ENCODE measurements at places on chromosomes 16 and 17.

GRCh38 chr16:69563605-69564580 lies 1.9 kb upstream of the NFAT5 start:
- peak; percentile 80 for DNase-seq

- DNase-seq = peak; percentile 47
Measured at GRCh38 chr17:64128787-64129514, 993 bp downstream of the ERN1 start.

DNA sequence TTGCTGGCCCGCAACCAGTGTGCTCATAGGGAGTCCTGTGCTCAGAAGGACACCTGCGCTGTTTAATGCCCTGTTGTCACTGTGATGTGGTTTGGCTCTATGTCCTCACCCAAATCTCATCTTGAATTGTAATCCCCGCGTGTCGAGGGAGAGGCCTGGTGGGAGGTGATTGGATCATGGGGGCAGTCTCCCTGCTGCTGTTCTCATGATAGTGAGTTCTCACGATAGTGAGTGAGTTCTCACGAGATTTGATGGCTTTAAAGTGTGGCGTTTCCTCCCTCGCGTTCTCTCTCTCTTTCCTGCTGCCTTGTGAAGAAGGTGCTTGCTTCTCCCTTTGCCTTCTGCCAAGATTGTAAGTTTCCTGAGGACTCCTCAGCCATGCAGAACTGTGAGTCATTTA lies 66.8 kb downstream of the AKAP1 start:
- DNase-seq = no peak

GRCh38 chr17:19747829-19748806 lies at the start of gene ALDH3A1:
ALDH3A1 (minus strand) TSS chr17:19748298; CDS start chr17:19745129, 3,169 bp downstream.
- no peak for DNase-seq

DNA sequence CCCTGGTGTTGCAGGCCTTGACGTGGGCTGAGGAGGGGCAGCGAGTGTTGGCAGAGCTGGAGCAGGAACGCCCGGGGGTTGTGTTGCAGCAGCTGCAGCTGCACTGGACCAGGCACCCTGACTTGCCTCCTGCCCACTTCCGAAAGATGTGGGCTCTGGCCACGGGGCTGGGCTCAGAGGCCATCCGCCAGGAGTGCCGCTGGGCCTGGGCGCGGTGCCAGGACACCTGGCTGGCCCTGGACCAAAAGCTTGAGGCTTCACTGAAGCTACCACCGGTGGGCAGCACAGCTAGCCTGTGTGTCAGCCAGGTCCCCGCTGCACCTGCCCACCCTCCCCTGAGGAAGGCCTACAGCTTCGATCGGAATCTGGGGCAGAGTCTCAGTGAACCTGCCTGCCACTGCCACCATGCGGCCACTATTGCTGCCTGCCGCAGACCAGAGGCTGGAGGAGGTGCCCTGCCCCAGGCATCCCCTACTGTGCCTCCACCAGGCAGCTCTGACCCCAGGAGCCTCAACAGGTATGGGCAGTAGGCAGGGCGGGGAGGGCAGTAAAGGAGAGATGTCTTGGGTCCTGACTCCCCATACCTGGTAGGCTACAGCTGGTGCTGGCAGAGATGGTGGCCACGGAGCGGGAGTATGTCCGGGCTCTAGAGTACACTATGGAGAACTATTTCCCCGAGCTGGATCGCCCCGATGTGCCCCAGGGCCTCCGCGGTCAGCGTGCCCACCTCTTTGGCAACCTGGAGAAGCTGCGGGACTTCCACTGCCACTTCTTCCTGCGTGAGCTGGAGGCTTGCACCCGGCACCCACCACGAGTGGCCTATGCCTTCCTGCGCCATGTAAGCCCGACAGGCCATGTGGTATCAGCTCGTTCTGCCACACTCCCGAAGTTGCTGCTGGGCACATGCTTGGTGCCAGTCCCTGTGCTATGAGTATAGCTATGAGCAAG lies 5.6 kb downstream of the PLEKHG4 start:
- DNase-seq = no peak

- no peak for DNase-seq
Measured at GRCh38 chr16:50645563-50646220, 35.4 kb downstream of the SNX20 start.

GRCh38 chr16:4636196-4636595 lies 11.6 kb downstream of the MGRN1 start:
- DNase-seq = no peak

GRCh38 chr17:19663097-19663496 lies 14.5 kb downstream of the ALDH3A2 start:
- DNase-seq = no peak

DNA sequence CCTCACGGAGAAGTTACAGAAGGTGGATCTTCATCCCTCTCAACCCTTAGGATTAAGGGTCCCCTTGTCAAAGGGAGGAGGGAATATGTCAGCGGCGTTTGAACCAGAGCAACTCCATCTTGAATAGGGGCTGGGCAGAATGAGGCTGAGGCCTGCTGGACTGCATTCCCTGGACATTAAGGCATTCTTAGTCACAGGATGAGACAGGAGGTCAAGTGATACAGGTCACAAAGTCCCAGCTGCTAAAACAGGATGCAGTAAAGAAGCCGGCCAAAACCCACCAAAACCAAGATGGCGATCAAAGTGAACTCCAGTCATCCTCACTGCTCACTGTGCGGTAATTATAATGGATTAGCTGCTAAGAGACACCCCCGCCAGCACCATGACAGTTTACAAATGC lies 36.7 kb downstream of the RBFOX3 start:
- no peak for DNase-seq

DNA sequence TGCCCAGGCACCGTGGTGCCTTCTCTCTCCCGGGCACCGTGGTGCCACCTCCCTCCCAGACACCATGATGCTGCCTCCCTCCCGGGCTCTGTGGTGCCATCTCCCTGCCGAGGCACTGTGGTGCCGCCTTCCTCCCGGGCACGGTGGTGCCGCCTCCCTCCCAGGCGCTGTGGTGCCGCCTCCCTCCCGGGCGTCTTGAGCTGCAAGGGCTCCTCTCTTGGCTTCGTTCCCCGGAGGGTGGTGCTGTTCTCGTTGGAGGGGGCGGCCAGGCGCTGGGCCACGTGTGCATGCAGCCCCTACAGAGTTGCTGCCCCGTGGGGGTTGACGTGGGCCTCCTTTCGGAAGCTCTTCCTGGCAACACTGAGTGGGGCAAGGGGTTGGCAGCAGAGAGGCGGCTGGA lies 8.2 kb downstream of the CENPX start:
- no peak for DNase-seq

DNA sequence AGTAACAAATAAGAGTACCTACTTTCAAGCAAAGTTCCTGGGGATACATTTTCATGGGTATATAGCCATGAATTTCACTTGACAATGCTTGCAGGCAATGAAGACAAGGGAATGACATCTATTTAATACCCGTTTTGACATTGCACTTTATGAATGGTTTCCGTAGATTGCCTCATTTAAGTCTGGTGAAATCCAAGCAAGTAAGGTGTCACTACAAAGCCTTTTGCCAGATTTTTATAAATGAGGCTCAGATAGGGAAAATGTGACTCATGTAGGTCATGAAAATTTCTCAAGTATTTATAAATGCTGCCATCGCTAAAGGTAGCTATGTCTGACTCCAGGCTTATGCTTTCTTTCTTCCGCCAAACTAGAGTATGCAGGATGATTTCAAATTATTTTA lies 644.3 kb downstream of the CDH8 start:
- no peak for DNase-seq

DNA sequence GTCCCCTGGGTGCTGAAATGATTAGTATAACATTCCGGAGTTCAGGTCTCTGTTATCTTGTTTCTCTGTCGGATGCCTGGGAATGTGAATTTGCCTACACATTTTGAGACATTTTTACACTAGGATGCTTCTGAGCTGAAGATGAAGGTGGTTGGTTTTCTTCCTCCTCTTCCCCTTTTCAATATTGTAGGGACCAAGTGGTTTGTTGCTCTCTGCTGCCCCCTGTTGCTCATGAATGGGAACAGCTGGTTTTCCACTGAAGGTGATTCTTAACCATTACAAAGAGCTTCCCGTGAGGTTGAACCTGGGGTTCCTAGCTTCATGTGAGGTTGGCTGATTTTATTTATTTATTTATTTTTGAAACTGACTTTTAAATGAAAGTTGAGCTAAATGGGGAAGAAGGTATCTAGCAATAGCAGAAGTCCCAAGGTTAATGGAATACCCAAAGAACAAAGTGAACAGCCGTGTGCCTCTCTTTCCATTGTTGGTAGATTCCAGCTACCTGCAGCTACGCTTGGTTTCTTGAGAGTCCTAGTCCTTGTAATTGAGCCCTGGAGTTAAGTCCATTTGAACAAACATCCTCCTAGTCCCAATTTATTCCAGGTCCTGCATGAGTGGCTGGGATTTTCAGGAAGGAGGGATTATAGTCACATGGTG lies 983.9 kb upstream of the EEF2KMT start:
- DNase-seq = peak; percentile 22

DNA sequence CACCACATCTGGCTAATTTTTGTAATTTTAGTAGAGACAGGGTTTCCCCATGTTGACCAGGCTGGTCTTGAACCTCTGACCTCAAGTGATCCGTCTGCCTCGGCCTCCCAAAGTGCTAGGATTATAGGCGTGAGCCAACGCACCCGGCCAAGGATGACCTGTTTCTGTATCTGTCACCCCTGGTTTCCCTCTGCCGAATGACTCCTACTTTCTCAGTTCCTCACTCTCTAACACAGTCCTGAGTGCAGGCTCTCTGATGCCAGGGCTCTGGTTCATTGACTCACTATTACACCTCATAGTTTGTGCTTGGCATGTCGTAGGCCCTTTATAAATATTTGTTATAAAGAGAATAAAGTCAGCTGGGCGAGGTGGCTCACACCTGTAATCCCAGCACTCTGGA lies 10.7 kb upstream of the PRPF8 start:
- no peak for DNase-seq

DNA sequence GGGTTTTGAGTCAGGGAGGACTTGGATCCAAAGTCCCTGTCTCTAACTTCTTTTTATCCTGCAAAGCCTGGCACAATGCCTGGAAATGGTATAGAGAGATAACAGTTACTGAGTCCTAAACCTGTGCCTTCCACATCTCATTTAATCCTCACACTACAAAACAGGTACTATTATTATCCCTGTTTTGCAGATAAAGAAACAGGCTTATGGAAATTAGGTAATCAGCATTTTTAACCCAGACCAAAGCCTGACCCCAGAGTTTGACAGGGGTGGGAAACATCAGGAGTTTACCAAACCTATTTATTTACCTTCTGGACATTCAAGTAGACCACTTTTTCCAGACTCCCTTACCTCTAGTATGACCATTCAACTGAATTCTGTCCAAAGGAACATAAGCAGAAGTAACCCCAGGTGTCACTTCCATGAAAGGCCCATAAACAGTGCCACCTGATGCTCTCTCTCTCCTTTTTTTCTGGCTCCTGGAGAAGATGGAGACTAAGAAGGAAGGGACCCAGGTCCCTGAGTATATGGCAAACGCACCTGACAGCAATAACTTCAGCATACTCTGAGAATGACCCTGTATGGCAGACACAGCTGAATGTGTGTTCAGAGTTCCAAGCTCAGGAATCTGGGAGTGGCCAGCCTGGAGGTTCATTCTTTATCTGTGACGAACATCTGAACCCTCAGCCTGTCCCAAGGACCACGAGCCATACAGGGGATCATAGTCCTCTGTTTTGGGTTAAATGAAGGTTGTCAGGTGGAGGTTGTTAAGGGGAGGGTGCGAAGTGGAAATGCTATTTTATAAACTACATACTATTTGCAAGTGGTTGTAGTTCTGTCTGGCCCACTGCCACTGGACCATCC lies 62.7 kb downstream of the HLF start:
- DNase-seq = no peak

DNA sequence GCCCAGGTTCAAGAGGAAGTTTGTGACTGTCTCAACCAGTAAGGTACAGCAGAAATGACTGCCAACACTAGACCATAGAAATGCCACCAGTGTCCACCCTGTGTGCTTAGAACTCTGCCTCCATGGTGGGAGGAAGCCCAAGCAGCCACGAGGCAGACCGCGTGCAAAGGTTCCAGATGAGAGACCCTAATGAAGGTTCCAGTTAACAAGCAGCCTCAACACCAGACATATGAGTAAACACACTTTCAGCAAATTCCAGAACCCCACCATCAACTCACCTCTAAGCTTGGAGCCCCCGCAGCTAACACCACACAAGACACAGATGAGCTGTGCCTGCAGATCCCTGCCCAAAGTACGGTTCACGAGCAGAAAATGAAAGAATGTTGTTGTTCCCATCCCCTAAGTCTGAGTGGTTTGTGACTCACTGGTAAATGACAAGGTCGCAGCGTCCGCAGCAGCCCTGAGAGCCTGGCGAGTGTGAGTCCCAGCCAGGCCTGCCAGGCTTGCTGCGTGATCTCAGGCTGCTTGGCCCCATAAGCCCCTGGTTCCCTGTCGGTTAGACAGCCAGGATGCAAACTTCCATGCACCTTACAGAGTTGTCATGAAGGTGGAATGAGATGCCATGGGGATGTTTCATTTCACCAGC lies 193.7 kb downstream of the C16orf95 start:
- no peak for DNase-seq

- no peak for DNase-seq
Measured at GRCh38 chr17:1027044-1027443, 30.1 kb downstream of the TIMM22 start.

DNA sequence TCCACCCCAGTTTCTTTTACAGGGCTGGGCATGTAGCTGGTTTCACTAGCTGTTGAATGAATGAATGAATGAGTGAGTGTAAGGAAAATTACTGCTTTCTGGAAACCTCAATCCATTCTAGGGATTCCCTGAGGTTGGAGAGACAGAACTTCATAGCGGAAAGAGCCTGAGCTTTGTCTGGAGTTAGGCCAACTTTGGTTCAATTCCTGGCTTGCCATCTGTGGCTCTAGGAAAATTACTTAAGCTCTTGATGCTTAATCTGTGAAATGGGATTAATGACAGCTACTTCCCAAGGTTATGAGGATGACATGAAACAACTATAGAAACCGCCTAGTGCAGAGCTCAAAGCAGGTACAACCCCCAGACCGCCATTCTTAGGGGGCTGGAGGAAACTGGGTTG lies 76.3 kb upstream of the AXIN2 start:
- DNase-seq = no peak

DNA sequence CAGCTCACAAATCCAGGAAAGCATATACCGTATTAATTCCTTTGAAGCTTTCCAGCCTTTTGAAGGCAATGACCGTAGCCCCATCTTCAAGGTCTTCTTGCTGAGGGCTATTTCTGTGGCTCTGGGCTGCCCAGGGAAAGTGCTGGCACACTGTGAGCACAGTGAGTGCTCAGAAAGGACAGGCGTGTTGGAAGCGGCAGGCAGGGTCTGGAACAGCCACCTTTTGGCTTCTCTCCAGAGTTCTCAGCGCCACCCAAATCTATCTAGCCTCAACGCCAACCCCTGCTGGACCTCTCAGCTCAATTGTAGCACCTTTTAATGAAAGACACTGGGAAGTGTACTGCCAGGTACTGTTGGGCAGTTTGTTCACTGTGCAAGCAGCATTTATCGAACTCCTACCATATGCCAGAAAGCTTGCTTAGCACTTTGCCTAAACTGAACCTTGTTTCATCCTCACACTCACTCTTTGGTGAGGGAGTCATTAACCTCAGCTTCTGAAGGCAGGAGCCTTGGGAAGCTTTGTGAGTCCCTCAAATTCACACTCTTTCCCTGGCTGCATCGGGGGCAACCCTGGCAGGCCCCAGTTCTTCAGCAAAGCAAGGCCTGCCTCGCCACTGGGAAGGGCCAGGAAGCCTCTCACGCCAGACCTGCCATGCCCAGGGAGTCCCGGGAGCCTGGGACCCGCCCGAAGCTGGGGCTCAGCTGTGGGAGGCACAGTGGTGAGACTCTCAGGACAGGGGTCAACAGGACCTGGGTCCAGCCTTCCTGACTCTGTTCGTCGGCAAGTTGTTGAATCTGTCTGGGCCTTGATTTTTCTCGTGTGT lies 13.5 kb upstream of the CIBAR2 start:
- no peak for DNase-seq
